ENCODE measurements at places on chromosomes 4 and X.

DNA sequence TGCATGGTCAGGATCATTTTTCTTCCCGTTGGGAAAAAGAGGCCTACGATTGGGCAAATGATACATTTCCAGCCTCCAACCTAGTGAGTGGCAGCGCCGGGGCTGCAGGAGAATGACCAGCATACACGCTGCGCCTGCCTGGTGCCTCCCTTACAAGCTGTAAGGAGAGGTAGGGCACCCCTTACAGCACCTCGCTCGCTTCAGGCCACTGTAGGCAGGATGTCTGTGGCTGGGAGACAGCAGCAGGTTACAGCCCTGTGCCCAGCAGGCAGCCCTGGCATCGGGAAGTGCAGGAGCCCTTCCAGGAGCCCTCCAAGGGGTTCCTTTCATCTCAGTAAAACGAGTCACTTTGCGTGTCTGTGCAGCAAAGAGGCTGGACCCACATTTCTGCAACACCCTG, 88.4 kb downstream of the EVC start:
- no peak for DNase-seq

DNA sequence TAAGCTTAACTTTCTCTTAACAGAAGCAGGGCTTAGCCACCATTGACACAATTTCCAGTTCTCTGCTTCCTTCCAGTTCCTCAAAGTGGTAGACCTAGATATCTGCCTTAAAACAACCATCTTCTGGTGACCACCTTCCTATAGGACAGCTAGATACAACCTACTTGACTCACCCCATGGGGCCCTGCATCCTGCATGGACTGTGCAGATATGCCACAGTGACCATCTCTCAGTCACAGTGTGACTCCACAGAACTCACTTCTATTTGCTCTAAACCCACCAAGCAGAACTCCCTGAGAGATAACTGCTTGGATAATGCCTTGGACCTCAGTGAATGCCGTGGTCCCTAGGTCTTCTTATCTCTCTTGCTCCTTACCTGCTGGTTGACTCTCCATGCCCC, 621.6 kb downstream of the IQCM start:
- no peak for DNase-seq

- no peak for DNase-seq
Observed at GRCh38 chr4:46870411-46870810, 38.6 kb downstream of the COX7B2 start.

- no peak for DNase-seq
Observed at GRCh38 chrX:68999356-68999755, 165.9 kb downstream of the PJA1 start.

GRCh38 chr4:105184316-105184980, 37.8 kb downstream of the TET2 start:
- DNase-seq, result no peak

GRCh38 chr4:119580293-119580692, 48.3 kb downstream of the PDE5A start:
- no peak for DNase-seq

- DNase-seq, result no peak
Observed at GRCh38 chr4:135244056-135244455, 1042.5 kb upstream of the PABPC4L start.

DNA sequence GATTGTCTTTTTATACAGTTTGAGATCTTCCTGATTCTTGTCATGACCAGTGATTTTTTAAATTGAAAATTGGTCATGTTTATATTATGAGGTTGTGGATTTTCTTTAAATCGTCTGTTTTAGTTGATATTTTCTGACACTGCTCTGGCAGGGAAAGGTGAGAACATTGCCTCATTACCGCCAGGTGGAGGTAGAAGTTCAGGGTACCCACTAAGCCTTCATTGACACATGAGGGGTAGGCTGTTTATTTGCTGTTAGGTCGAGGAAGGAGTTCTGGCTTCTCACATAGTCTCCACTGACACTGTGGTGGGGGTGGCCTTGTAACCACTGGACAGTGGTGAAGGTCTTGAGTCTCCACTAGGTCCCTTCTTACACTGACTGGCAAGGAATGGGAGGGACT, 117.6 kb upstream of the GPR101 start:
- DNase-seq, result no peak

DNA sequence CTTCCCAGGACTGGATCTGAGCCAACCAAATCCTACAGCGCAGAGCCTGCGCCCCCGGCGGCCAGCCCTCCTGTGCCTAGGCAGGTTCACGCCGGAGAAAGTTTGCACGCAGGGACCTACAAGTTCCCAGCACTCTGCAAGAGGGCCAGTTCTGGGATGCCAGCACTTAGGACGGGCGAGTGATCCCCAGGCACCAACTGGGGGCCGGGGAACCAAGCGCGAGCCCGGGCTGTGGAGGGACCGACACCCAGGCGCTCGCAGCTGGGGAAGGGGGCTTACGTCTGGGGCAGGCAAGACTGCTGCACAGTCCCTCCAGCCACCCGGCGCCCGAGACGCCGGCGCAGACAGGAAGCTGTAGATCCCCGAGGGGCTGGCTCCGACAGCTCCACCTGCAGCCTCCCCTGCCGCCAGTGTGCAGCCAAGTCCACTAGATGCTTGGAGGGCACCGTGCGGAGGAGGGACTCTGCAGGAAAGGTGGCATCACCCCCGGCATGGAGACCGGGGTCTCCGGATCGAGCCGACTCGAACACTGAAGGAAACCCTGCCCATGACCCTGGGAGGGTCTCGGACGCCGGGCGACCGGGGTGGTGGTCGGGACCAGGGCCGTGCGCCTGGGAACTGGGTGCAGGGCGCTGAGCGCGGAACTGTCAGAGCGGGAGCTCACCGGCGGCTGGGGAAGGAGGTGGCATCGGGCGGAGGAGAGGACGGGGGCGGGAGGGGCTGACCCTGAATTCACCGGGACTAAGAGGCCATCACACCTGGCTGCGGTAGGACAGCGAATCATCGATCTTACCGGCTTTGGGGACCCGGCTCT, 566 bp downstream of the CORIN start:
- DNase-seq, result no peak

GRCh38 chr4:17688011-17688441, 73.6 kb downstream of the MED28 start:
- peak; percentile 22 for DNase-seq

GRCh38 chr4:25694466-25694865, 38.8 kb downstream of the SLC34A2 start:
- no peak for DNase-seq

GRCh38 chr4:88227734-88228133, 56.6 kb downstream of the PPM1K start:
- DNase-seq, result no peak

DNA sequence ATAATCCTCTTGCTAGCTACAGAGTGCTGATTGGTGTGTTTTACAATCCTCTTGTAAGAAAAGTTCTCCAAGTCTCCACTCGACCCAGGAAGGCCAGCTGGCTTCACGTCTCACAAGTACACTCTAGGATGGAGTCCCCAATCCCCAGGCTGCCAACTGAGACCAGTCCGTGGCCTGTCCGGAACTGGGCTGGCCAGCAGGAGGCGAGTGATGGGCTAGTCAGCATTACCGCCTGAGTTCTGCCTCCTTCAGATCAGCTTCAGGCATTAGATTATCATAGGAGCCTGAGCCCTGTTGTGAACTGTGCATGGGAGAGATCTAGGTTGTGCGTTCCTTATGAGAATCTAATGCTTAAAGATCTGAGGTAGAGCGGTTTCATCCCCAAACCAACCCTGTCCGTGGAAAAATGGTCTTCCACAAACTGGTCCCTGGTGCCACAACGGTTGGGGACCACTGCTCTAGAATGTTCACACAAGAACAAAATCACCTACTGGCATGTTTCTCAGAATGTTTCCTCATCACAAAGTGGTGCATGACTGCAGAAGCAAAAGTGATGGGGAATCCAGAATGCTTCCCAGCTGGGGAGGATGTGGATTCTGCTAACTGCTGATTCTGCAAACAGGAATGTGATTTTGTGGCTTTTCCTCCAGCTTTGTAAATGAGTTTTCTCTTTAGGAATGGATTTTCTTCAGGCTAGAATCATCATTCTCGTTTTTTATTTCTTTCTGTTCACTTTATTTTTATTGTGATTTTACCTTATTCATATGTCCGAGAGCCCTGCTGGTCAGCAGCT, 40.9 kb downstream of the SEPTIN11 start:
- no peak for DNase-seq

DNA sequence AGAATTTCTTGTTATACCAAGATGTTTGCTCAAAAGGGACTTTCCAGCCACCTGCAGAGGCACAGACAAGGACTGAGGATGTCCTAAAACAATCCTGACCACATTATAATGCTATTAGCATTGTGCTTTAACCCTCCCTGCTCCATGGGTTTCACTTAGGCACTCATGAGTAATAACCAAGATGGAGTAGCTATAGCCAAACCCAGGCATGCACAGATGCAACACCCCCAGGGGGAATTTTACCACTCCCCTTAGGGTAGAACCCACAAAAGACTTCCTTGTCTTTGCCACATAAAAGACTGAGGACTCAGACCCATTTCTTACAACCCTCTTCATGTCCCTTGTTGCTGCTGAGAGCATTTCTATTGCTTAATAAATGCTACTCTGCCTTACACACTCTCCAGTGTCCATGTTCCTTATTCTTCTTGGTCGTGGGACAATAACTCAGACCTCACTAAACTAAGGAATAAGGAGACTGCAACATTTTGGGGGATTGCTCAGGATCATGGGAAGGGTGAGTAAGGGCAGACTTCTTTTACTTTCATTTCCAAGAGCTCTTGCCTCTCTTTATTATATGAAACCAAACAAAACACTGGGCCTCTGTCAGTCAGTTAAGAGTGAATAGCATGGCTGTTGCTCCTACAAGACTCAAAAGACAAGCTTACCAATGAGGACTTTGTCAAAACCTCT, 103.5 kb downstream of the TECRL start:
- no peak for DNase-seq

- no peak for DNase-seq
Observed at GRCh38 chr4:82864336-82864979, 26.5 kb downstream of the SEC31A start.

DNA sequence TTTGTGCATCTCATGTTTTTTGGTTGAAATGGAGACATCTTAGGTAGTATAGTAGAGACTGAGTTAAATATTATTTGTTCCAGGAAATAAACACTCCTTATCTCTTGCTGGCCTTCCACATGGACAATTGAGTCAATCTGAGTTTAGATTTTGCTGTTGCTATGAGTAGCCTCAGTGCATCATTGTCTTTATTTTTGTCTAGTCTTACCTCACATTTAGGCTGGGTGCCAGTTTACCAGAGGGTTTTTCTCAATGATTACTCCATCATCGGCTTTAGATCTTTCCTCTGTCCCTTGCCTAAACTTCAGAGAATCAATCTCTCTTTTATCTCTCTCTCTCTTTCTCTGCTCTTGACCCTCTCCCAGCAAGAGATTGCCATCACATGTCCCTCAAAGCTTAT, 73.6 kb downstream of the GABRB1 start:
- no peak for DNase-seq

DNA sequence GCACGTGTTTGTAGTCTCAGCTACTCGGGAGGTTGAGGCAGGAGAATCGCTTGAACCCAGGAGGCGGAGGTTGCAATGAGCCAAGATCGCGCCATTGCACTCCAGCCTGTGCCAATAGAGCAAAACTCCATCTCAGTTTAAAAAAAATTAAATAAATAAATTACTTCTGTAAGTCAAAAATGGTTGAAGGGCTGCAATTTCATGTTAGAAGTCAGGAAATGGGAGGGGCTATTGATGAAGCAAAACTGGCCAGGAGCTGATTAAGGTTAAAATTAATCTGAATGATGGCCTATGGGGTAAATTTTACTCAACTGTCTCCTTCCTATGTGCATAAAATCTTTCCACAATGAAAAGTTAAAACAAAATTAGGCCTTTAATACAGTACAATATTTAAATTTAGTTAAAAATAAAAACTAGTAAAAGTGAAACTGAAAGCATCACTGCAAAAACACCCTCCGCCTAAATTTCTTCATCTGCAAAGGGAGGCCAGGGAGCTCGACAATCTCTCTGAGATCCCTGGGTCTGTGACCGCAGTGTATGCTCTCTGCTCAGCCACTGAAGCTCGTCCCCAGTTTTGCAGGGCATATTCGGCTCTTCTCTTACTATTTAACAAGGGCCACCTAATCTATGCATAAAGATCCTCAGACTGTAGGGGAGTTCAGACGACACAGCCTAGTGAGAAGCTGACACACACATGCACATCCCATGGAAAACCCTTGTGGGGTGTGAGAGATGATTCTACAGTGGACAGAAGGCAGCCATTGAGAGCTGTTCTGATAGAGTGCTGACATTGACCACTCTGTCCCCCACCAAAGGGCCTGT, 57.2 kb downstream of the IRF2 start:
- no peak for DNase-seq

DNA sequence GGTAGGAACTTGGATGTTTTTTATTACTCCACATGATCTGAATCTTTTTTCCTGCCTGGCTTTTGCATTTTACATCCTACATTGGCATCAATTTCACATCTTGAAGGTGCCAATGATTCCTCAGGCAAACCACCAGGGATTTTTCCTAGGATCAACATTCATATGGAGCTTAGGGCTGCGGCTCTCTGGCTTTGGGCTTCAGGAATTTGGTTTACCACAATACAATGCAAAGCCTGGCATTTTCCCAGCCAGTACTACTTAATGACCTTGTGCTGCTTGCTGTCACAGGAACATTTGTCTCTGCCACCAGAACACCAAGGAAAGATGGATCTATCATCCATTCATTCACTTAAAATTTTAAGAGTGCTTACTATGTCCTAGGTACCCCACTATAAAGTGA, 180.7 kb downstream of the PDGFC start:
- DNase-seq, result no peak

GRCh38 chr4:81447566-81448229, 24.0 kb downstream of the RASGEF1B start:
- DNase-seq, result no peak

GRCh38 chrX:132041015-132041414, 17.9 kb downstream of the STK26 start:
- no peak for DNase-seq

- DNase-seq, result no peak
Observed at GRCh38 chrX:100296183-100296753, 113.8 kb downstream of the PCDH19 start.

- no peak for DNase-seq
Observed at GRCh38 chr4:110959041-110959643, 336.3 kb upstream of the PITX2 start.

GRCh38 chr4:102612824-102613366, 111.7 kb downstream of the NFKB1 start:
- DNase-seq, result no peak

GRCh38 chr4:161704040-161704439, 459.8 kb downstream of the FSTL5 start:
- DNase-seq, result no peak

DNA sequence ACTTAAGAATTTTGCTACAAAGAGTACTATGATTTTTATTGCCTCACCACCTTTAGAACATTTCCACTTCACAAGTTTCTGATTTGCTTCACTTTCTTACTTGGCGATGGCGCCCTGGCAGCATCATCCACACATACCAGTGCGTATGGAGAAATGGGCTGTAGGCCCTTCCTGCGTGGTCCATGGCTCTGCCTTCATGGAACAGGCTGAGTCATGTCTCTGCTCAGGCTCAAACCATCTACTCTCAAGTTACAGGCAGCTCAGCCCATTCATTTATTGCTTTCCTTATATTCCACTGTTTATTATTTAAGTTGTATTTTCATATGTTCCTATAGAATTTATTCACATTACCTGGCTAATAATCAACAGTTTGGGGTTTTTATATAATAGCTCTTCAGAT, 21.1 kb downstream of the CASP3 start:
- DNase-seq, result no peak

- DNase-seq, result no peak
Observed at GRCh38 chr4:89528526-89529133, 221.0 kb upstream of the GPRIN3 start.

Measured in NCI-H2107 (cell line).